Cortex of kidney (tissue), 1 donor: ENCODE measurements at places on chromosomes 11 and 22.

GRCh38 chr11:115659061-115659963 is 155.1 kb upstream of the CADM1 start:
- DNase-seq, result no peak

- DNase-seq, result no peak
These were observed 539.1 kb downstream of the FAM181B start for GRCh38 chr11:82194521-82194920.

GRCh38 chr11:27532652-27533325 is 26.2 kb upstream of the LIN7C start:
- no peak for DNase-seq

- no peak for DNase-seq
These were observed 593.6 kb downstream of the NELL1 start for GRCh38 chr11:21262992-21263391.

- DNase-seq, result no peak
These were observed 63.0 kb upstream of the THY1 start for GRCh38 chr11:119486016-119486415.

- DNase-seq, result no peak
These were observed 104.0 kb downstream of the PDE2A start for GRCh38 chr11:72569966-72570892.

DNA sequence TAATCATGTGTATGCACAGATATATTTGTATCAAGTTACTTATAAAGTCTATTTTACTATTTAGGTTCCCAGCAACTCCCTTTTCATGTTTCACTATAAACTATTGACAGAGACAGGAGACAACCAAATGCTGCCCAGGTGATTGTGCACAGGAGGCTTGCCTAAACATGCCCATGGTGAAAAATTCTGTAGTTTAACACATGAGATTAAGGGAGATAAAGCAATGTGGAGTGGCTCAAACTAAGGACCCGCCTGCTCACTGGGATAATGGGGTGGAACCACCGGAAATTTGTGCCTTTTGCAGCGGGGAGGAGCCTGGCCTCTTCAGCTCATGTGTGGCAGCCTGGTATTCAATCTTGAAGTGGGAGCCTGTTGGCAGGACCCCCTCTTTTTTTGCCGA is 459.5 kb upstream of the CNTN5 start:
- no peak for DNase-seq

DNA sequence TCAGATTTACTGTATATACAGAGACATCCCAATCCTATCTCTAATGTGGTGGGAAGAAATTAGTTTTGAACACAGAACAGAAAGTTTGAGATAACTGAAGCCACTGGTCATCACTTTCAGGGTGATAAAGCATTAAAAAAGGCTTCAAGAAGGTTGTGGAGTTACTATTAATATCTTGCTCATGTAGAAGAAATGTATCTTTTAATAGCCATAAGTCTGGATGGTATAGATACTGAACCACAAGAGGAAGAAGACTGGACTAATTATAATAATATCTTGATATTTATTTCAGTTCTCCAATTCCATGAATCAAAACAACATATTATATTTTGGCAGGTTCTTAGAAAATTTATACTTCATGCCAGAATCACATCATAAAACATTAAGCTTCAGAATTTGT is 137.1 kb downstream of the TMEM135 start:
- no peak for DNase-seq

- DNase-seq, result no peak
These were observed 69.4 kb downstream of the MCHR1 start for GRCh38 chr22:40748388-40749355.

GRCh38 chr22:41327124-41327523 is 25.8 kb downstream of the ZC3H7B start:
- DNase-seq, result no peak

- DNase-seq, result no peak
These were observed 17.3 kb downstream of the RPUSD4 start for GRCh38 chr11:126194121-126194543.

- DNase-seq, result no peak
These were observed 17.3 kb upstream of the SLC29A2 start for GRCh38 chr11:66388780-66389386.

- DNase-seq, result no peak
These were observed 89.9 kb upstream of the AMOTL1 start for GRCh38 chr11:94678236-94678635.

DNA sequence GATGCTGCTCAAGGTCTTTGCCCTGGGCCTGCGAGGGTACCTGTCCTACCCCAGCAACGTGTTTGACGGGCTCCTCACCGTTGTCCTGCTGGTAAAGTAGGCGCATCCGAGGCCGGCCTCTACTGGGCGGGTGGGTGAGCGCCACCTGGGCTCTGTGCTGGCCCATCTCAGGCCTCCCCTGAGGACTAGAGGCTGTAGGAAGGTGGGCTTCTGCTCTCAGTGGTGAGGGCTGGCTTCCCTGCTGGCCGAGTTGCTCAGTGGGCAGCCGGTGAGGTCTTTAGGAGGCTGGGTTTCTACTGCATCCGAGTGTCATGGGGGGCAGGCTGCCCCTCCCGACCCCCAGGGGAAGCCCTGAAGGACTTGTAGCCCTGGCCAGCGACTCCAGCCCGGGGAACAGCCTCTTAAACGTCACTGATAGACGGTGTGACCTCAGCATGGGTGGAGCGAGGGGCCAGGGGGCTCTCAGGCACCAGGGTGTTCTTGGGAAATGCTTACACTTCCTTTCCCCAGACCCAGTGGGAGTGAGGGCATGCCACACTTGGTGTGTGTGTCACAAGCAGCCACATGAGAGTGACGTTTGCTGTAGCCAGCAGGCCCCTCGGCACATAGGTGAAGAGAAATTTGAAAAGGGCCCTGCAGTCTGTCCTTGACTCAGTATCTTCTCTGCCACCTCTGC is 30.3 kb downstream of the TPCN2 start:
- no peak for DNase-seq

DNA sequence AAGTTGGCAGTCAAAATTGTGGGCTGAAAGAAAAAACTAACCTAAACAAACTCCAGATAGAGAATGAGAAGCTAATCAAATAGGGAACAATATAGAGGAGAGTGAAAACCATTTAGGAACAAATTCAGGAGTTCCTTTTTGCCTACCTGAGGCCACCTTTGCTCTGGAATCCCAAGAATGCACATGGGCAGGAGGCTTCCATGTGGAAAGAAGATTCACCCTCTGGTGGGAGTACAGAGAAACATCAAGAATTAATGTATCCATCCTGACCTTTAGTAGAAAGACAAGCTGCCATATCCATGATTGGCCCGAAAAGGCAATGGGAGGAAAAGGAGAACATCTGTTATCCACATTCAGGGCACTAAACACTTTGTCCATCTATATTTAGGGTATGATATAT is 35.0 kb upstream of the MRGPRX1 start:
- no peak for DNase-seq

DNA sequence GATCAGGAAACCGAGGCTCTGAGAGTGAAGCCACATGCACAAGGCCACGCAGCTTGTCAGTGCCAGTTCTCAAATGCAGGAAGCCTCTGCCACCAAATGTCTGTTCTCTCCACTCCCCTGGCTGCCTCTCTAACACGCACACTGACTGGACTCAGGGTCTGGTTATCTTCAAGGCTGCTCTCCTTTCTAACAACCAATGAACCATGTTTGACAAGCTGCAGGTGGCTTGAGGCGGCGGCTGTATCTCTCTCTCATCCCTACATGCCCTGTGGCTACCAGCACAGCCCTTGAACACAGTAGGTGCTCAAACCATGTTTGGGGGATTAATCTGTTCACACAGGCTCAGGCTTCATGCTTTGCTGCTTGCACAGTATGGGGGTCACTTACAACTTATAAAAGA is 23.7 kb downstream of the MFNG start:
- DNase-seq, result no peak

GRCh38 chr11:67484847-67485311 is 2.1 kb downstream of the AIP start:
- DNase-seq, result no peak

DNA sequence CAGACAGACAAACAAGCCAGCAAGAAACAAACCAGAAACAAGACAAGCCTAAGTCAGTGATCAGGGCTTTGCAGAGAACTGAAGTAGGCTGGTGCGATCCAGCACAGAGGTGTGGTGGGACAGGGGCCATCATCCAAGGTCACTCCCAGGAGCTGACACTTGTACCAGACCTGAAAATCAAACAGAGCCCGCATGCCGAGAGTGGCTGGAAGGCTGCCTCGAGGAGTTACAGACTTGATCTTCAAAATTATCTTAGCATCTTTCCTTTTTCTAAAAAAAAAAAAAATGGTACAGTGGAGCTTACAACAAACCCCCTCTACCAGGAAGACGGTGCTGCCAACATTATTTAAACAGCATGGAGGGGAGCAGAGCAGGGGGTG is 8.8 kb upstream of the SCUBE1 start:
- DNase-seq, result no peak

GRCh38 chr11:78790784-78791183 is 216.1 kb upstream of the NARS2 start:
- DNase-seq, result no peak

DNA sequence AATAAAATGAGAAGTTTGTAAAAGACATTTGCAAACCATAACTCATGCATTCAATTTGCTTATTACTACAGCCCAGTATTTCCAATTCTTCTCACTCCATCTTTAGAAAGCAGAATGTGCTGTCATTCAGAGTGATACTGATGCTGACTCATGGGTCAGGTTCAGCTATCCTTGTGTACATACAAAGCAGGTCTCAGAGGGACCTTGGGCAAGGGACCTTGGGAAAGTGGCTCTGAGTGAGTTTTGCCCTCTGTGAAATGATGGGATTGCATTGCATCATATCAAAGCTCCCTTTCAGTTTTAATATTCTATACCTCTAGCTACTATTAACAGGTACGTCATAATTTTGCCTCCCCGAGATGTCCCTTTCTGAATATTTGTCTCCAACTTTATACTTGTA is 848.7 kb downstream of the OPCML start:
- no peak for DNase-seq

GRCh38 chr11:79273781-79274180 is 167.0 kb downstream of the TENM4 start:
- no peak for DNase-seq

GRCh38 chr11:65412271-65413076 is 10.1 kb upstream of the NEAT1 start:
- DNase-seq, result no peak

GRCh38 chr11:118295199-118295598 is 9.3 kb upstream of the CD3E start:
- no peak for DNase-seq

GRCh38 chr11:27395556-27396258 is 32.7 kb upstream of the CCDC34 start:
- DNase-seq, result no peak

DNA sequence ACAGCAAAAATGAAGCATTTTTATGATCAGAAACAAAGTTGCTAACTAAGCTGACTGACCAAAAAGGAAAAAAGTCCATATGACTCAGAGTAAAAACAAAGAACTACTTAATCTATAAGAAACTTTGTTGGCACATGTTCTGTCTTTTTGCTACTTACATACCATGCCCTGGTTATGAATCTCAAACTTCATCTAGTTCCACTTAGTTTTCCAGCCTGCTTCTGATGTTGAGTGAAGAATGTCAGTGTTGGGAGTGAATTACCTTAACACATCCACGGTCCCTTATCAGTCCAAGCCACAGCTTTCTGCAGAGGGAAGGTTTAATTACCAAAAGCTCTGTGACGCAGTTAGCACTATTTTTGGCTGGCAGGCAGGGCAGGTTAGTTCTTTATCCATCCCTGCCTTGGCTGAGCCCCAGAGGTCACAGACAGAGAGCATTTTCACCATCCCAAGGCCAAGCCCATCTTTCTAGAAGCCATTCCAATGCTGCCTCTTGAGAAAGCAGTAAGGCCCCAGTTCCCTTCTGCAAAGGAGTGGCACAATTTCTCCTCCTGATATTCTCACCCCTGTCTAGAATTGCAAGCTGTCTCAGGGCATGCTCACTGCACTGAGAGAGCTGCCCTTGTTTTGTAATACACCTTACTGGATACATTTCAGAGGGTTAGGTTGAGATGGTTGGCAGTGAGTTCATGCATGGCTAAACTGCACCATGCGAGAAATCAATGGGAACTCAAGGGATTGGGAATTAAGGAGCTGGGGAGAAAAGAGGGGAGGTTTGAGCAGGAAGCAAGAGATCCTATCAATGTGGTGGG is 67.1 kb downstream of the SLC1A2 start:
- no peak for DNase-seq

GRCh38 chr11:43787824-43788223 is 92.8 kb upstream of the ALKBH3 start:
- no peak for DNase-seq

- DNase-seq, result no peak
These were observed 104.1 kb downstream of the EHF start for GRCh38 chr11:34724973-34725372.

DNA sequence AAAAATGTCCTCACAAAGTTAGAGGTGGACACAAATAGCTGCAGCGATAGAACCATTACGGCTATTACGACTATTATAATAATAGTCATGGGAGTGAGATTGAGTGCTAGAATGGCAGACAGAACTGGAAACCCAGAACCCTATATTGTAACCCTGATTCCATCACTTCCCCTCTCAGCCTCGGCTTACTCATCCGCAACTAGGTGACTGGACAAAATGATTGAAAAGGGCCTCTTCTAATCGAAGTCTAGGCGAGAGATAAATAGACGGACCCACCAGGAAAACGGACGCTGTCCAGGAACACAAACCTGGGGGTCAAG is 629 bp downstream of the PSMA1 start:
- no peak for DNase-seq

DNA sequence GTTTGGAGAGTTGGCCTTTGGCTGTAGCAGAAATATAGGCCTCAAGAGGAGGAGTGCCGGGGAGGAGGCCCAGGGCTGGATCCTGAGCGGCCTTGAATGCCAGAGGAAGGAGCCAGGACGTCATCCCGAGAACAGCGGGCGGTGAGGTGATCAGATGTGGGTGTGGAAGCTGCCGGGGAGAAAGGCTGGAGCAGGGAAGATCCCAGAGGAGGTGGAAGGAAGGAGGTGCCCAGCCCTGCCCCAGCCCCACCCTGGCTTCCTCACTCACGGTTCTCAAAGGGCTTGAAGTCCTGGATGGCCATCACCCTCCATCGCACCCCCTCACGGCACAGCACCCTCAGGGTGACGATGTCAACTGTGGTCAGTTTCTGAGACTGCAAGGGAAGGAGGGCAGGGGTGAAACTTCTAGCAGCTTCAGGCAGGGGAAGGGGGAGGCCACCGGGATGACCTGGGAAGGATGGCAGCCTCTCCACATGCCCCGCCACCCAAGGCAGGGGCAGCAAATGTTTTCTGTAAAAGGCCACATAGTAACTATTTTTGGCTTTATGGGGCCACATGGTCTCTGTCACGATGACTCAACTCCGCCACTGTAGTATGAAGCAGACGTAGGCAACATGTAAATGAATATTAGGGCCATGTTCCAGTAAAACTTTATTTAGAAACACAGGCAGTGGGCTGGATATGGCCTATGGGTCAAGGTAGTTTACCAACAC is 10.7 kb downstream of the IL2RB start:
- DNase-seq, result no peak
